CD4-positive, alpha-beta T cell treated with Interferon alpha-2 for 1 hour (primary cell): ENCODE measurements at places on chromosomes 13 and 19.

DNA sequence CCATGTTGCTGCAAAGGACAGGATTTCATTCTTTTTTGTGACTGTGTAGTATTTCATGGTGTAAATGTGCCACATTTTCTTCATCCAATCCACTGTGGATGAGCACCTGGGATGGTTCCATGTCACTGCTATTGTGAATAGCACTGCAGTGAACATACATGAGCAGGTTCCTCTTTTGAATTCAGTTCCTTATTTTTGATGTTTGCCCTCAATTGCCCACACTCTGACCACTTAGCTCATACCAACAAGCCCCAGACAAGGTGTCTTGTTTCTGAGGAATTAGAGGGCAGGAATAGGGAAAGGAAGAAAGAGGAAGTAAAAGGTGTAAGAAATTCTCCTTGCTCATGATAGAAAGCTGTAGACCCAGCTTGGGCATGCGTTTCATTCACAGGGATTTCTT, 244.2 kb upstream of the ZNF507 start:
- no peak for DNase-seq

- DNase-seq: no peak
Measured at GRCh38 chr13:110697842-110698241, 8.1 kb downstream of the CARS2 start.

DNA sequence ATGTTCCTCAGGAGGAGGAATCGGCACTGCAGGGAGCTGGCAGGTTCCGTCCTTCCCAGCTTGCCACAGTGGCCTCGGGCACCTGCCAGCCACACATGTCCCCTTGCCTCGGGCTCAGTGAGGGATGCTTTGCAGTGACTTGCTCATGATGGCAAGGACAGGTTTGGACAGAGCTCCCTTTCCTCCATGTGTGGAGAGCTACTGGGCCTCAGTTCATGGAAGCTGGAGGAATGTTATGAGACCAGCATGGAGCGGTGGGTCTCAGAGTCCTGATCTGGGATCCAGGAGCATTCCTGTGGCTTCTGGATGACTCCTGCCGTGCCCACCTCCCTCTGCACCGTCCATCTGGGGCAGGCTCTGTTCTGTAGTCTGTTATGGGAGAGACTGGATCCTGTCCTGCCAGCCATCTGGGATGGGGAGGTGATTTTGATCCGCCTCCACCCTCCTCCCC, 59.2 kb downstream of the SIPA1L3 start:
- no peak for DNase-seq

GRCh38 chr19:5677136-5677535, 3.2 kb downstream of the MICOS13 start:
- DNase-seq: no peak

GRCh38 chr13:45678282-45678681, 23.8 kb upstream of the CBY2 start:
- DNase-seq: no peak

- no peak for DNase-seq
Measured at GRCh38 chr13:43760257-43760656, 26.5 kb downstream of the ENOX1 start.

DNA sequence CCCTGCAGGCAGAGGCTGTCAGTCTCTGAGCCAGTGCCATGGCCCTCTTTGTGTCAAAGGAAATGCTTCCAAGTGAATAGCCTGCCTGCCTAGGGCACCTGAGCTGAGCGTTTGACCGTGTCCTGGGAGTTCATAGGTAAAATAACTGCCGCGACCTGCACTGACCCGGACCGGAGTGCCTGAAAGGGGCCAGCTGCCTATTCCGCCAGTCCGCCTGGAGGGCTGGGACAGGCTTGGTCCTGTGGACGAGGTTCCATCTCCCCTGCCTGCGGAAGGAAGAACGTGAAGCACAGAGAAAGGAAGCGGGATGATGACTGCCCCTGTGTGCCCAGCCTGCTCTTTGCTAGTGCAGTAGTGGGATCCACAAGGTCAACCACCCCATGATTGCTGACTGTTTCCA, 17.5 kb upstream of the ZNF492 start:
- no peak for DNase-seq

DNA sequence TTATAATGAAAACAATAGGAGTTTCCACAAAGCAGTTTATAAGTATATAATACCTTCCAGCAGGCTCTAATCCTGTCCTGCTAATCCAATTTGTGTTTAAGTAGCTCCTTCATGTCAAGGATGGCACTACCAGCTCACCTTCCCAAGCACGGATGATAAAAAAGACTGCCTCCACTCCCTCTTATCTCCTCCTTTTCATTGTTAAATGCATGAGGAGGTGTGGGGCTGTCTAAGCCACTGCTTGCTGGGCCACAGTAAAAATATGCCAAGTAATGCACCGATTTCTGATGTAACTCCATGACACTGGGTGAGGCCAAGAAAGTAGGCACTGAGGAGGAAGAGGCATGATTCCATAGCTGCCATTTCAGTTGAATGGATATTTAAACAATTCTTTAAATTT, 193.1 kb downstream of the ZIC5 start:
- no peak for DNase-seq

- no peak for DNase-seq
Measured at GRCh38 chr13:107351305-107351704, 783.4 kb upstream of the ARGLU1 start.

DNA sequence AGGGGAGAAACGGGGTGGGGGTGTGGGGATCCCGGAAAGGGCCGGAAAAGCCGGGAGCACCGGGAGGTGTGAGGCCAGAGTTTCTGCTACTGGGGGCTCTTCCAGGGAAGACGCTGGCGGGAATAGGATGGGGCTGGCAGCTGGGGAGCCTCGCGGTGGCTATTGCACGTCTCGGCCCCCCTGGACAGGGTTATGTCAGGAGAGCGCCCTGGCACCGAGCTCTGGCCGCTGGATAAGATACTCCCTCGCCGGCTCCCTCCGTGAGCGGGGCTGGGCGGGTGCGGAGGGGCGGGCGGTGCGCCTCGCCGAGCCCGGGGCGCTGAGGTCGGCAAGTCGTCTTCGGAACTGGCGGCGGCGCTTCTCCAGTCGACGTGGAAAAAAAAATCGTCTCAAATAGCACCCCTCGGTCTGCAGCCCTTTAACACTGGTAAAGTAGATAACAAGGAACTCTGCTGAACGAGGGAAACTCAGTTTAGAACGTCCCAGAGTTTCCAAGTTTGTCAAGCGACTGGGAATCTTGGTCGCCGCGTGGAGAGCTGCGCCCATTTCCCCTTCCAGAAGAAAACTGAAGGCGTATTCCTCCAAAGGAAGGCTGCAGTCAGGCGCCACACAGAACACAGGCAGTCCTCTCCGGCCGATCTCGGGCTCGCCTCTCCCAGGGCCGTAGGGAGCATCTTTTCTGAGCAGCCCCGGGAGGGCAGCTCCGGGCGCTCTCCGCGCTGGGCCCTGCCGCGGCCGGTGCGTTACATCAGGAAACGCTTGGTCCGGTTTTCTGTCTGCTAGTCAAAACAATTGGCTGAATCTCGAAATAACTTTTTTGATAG, 115.1 kb downstream of the KCNRG start:
- DNase-seq: peak; percentile 43

GRCh38 chr13:99657848-99658260, 156.6 kb downstream of the TM9SF2 start:
- peak; percentile 38 for DNase-seq

- DNase-seq: no peak
Measured at GRCh38 chr13:60990032-60990733, 425.5 kb downstream of the PCDH20 start.

DNA sequence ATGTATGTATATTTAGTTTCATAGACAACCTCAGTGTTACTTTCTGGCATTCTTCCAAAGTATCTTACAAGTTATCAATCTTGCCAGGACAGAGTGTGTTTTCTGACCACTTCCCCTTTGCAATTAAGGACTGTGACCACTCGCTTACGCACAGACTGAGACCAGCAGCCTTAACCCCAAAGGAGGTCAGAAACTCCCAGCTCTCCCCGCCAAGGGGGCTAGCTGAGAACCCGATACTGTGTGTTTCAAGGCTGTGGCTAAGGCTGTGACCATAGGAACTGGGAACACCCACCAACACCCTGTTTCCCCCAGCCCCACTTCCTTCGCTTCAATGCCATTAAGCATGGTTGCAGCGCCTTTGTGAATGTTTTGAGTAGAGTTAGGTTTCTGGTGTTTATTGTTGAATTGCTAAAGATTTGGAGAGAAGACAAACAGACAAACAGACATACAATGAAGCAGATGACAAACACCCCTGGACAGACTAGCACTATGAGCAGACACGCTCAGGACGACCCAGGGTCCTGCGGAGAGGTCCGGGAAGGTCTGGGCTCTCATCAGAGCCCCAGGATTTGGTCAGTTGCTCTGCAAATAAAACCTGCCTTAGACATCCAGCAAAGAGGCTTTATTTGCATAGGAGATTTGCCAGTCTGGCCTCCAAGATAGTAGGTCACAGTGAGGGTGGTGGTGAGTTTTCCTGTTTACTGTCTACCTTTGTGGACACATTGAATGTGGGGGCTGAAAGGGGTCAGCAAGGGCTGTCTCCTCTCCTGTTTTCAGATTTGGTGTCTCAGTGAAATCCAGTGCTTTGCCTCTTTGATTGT, 25.0 kb upstream of the TNFSF11 start:
- DNase-seq: peak; percentile 14

GRCh38 chr13:67515895-67516294, 285.8 kb upstream of the PCDH9 start:
- no peak for DNase-seq

GRCh38 chr19:8261881-8262280, 46.3 kb downstream of the CD320 start:
- no peak for DNase-seq

- peak; percentile 52 for DNase-seq
Measured at GRCh38 chr19:19997656-19998268, 41.5 kb downstream of the ZNF682 start.
